T-helper 17 cell (primary cell): ENCODE measurements at places on chromosomes 7 and 10. TPM values are rescaled to one million over a fixed set of nuclear protein-coding genes. Genes with fewer than 3 reads are reported as not detected.

DNA sequence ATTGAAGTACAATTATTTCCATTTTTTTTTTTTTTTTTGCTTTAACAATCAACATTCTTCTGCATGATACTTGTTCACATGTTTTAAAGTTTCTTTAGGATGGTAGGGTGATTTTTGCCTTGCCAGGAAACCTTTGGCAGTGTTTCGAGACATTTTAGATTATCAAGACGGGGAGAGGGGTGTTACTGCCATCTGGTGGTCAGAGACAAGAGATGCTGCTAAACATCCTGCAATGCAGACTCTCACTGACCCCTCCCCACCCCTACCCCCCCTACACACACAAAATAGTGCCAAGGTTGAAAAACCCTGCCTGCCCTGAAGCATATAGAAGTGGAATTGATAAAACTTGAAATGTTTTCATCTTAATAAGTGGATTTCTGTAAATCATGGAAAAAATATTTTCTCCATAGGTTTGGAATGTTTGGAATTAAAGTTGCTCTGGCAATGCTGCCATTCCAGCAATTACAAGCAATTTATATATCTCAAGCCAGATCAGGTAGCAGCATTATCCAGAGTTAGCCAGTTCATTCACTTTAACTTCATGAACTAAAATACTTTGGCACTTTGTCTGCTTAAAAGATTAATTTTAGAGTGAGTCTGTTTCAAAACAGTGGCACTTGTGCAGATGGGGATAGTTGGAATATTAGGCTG lies 62.1 kb downstream of the SDHAF3 start:
- H3K27ac ChIP-seq, result no peak overlapping the region
- H3K4me1 ChIP-seq, result peaks cover 6% of the 10 kb centered on the region
- H3K36me3 ChIP-seq, result peaks cover 4% of the 10 kb centered on the region

FKBP6 gene
- total RNA-seq, result not detected

ZPBP gene
- total RNA-seq, result not detected

ADAM8 gene
- total RNA-seq, result 157 TPM
